ENCODE measurements at places on chromosomes 13 and 19.

GRCh38 chr13:42017264-42017663 lies 31.2 kb upstream of the DGKH start:
- no peak for DNase-seq

DNA sequence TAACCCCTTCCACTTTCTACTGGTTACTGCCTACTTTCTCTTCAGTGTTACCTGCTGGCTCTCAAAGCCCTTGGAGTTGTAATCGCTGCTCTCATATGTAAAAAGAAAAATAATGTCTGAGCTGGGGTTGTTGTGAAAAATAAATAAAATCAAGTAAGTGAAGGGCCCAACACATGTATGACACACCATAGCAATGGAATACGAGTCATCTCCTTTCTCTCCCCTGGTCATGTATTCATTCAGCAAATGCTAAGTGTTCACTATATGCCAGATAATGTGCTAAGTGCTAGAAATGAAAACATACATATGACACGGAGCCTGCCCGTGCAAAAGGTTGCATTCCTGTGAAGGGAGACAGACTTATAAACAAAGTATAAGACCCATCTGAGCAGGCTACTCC lies 535.0 kb downstream of the RFC3 start:
- DNase-seq = no peak

DNA sequence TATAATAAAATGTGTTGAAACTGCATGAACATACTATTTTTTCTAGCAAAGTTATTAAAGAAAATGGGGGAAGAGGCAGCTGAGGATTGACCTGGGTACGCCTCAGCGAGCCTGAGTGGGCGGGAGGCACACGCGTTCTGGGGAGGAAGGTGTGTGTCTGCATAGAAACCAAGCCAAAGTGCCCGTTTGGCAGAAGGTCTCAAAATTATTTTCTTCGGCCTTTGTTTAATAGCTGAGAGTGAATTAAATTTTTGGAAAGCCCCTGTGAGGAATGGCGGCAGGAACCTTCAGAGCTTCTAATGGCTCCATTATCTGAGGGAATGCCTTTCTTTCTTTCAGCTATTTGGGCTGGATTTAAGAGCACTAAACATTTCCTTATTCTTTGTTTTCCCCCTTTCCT lies 5.2 kb downstream of the ZIC2 start:
- DNase-seq = no peak

- DNase-seq = no peak
Measured at GRCh38 chr13:114135731-114136171, 3.3 kb upstream of the RASA3 start.

GRCh38 chr13:113744197-113745000 lies 14.6 kb upstream of the TMEM255B start:
- no peak for DNase-seq

- DNase-seq = peak; percentile 98
Measured at GRCh38 chr19:17855280-17856152, 4.2 kb upstream of the RPL18A start.

DNA sequence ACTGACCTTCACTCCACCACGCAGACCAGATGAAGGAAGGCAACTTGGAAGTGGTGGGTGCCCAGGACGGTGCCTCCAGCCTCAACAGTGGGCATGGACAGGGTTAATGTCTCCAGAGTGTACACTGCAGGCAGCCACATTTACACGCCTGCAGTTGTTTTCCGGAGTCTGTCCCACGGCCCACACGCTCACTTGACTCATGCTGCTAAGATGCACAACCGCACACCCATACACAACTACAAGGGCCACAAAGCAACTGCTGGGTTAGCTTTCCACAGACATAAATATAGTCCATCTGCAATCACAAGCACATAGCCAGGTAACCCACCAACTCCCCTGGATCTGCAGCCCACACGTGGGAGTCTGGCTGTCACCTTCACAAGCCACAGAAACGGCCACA lies 12.6 kb upstream of the AXL start:
- no peak for DNase-seq

- DNase-seq = no peak
Measured at GRCh38 chr13:40494513-40494912, 171.9 kb downstream of the FOXO1 start.
